Calu3 (cell line): ENCODE measurements at places on chromosomes 4 and X.

DNA sequence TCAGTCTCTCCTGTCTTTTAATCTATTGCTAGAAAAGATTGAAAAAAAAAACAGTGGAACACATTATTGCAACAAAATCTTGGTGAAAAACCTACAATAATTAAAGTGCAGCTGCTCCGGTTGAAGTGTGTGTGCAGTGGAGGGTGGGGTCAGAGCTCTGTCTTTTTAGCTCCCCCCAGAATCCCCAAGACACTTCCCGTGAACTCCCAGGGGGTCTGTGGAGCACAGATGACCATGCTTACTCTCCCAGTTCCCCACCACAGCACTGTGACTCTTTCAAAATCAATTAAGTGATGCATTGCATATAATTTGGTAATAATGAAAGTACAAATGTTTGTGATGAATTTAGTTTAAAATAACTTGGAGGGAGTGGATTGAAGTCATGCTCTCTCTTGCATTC lies 15.7 kb upstream of the SLC10A4 start:
- DNase-seq, result no peak
- H3K4me1 ChIP-seq, result no peaks in the 10 kb centered on the region
- no peaks in the 10 kb centered on the region for H3K36me3 ChIP-seq
- H3K27me3 ChIP-seq, result peaks cover 11% of the 10 kb centered on the region
- no peak overlapping the region for H3K4me3 ChIP-seq
- no peak overlapping the region for H3K27ac ChIP-seq

DNA sequence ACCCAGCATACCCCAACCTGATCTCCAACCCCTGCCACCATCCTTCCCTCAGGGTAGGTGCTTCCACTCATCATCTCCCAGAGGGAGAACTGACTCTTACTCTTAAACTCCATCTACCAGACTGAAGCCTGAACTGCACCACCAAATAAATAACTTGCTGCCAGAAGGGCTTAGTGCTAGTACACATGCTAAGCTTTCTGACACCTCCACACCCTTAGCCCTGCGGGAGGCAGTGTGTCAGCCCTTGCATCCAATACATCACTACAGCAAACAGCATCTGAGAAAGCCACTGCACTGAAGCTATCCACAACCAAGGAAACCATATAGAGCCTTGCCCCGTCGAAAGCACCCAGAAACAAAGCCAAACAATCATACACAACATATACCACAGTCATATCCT lies 68.6 kb upstream of the MCF2 start:
- no peak overlapping the region for H3K4me3 ChIP-seq
- no peak for DNase-seq
- H3K4me1 ChIP-seq, result no peaks in the 10 kb centered on the region
- no peak overlapping the region for H3K27ac ChIP-seq
- H3K27me3 ChIP-seq, result no peaks in the 10 kb centered on the region

DNA sequence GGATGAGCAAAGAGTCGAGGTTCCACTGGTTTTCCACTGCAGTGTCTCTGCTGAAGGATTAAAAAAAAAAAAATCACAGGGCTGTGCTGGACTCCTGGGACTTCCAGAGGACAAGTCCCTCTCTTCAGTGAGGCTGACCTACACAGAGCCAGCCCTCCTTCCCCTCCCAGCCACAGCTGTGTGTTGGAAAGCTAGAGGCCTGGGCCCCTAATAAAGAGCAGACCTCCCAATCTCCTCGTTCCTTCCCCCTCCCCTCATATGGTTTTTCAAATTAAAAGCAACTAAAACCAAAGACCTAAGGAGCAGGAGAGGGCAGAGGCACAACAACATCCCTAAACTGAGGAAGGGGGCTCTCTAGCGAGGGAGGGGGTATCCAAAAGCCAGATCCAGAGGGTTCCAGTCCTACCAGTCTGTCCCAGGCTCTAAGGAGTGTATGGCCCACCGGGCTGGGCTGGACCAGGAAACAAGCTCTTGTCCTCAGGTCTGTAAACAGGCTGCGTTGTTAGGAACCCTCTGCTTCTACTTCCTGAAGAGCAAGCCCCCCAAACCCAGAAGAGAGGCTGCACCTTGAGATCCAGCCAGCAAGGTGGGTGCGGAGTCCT lies 4.0 kb upstream of the PDGFRA start:
- no peak overlapping the region for H3K4me3 ChIP-seq
- H3K27me3 ChIP-seq, result peaks cover 82% of the 10 kb centered on the region
- DNase-seq, result no peak
- H3K36me3 ChIP-seq, result no peaks in the 10 kb centered on the region

DNA sequence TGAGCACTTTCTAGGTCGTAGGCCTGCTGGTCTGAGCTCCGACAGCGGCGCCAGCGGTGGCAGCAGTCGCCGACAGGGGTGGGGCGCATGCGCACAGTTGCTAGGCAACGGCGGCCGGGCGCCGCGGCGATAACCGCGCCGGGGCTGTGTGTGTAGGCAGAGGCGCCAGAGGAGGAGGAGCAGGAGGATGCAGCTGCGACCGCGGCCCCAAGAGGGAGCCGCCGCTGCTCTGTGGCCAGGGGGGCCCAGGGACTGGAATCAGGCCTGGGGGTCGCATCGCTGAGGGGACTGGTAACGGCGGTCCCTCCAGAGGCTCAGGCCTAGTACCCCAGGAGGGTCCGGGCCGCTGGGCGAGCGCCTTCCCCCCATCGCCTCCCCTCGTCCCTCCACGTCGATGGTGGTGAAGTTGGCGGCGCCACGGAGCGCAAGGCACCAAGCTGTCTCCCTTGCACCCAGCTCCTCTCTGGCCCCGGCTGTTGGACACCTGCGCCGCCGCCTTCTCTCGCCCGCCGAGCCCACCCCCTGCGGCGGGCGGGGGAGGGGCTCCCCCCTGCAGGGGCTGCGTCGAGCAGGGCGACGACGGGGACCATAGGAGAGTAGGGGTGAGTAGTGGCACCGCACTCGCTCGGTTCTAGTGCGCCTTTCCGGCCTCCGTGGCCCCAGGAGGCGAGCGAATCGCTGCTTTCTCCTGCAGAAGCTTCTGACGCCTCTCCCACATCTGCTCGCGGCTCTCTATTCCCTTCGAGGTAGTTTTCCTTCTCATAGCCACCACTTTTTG lies 58.6 kb upstream of the ZC4H2 start:
- H3K4me3 ChIP-seq, result peak within 1 kb of the TSS; percentile 48
- no peaks in the 10 kb centered on the region for H3K4me1 ChIP-seq
- H3K36me3 ChIP-seq, result peaks cover 8% of the 10 kb centered on the region
- no peak within 1 kb of the TSS for H3K27ac ChIP-seq
- peak; percentile 63 for DNase-seq

DNA sequence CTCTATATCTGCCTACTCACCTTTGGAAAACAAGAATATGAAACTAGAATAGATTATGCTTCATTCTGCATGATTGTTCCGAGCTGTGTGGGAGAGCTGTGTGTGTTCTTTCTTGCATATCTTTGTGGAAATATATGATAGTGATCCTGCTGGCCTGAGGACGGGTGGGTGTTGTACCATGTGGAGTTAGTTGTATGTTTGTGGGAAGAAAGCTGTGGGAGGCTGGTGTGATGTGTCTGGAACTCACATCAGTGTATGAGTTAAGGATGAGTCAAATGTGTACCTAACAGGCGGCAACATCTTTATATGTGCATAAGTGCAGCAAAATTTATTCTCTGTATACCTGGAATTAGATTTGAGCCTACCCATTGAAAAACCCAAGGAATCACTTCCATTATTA lies 208.1 kb upstream of the ADGRL3 start:
- H3K27me3 ChIP-seq, result no peaks in the 10 kb centered on the region
- no peaks in the 10 kb centered on the region for H3K4me1 ChIP-seq

DNA sequence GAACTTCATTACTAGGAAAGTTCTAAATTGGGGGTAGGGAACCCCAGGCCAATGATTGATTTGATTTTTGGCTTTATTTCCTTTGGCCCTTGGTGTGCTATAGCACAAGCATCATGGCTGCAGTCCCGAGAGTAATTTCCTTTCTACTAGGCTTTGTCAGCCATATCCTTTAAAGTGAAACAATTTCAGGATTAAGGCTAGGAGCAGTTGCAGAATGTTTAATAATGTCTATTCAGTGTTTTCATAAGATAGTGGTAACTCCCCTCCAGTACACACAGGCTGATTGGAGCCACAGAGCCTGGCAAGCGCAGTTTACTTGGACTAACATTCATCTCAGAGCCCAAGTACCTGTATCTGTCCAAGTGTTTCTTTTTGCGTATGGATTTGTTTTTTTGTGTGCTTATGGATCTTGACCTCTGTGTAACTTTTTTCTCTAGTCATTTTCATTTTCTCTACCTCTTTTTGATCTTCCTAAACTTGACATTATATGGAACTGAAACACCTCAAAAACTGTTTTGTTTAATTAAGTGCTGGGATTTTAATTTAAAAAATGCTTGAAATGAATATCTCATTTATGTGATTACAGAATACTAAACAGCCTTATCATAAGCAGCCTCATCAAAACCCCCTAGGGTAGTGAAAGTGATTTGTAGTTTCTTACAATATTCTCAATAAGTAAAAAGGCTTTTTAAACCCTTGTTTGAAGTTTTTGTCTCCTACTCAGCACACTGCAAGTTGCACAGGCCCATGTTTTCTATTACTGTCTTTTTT lies 7.5 kb downstream of the STIM2 start:
- H3K36me3 ChIP-seq, result no peaks in the 10 kb centered on the region
- no peak overlapping the region for H3K27ac ChIP-seq
- H3K4me1 ChIP-seq, result peaks cover 19% of the 10 kb centered on the region
- DNase-seq, result no peak
- H3K4me3 ChIP-seq, result no peak overlapping the region

DNA sequence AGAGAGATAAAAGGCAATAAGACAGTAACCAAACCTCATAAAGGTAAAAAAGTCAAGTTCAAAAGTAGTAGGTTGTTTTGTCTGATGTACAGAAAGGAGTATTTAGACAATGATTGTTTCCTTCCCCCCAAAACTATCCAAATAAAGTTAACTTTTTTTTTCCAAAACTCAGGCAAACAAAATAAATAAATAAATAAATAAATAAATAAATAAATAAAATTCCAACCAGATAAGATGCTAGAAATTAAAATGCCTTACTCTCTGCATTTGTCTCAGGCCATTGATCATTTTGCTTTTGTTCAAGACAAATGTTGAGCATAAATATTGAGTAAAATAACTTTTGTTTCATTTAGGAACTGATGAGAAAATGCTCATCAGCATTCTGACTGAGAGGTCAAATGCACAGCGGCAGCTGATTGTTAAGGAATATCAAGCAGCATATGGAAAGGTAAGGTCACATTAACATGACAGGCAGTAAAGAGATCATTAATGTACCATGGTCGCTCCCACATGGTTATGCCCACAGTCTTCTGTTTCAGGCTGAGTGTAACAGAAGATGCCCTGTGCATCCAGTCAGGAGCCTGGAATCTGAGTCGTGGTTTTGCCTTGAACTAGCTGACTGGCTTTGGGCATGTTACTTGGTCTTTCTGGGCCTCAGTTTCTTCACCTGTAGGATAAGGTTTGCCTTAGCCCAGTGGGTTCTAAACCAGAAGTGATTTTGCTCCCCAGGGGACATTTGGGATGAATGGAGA lies 27.3 kb downstream of the ANXA3 start:
- no peaks in the 10 kb centered on the region for H3K27me3 ChIP-seq
- no peak for DNase-seq
- H3K36me3 ChIP-seq, result peaks cover 60% of the 10 kb centered on the region
- H3K27ac ChIP-seq, result no peak overlapping the region
- H3K4me1 ChIP-seq, result peaks cover 9% of the 10 kb centered on the region
- no peak overlapping the region for H3K4me3 ChIP-seq

GRCh38 chr4:76028350-76028765 lies 5.1 kb upstream of the CXCL10 start:
- H3K4me1 ChIP-seq, result peaks cover 11% of the 10 kb centered on the region
- DNase-seq, result no peak
- peaks cover 5% of the 10 kb centered on the region for H3K36me3 ChIP-seq
- H3K27ac ChIP-seq, result peak overlapping the region; percentile 53
- peak overlapping the region; percentile 55 for H3K4me3 ChIP-seq
- H3K27me3 ChIP-seq, result no peaks in the 10 kb centered on the region

DNA sequence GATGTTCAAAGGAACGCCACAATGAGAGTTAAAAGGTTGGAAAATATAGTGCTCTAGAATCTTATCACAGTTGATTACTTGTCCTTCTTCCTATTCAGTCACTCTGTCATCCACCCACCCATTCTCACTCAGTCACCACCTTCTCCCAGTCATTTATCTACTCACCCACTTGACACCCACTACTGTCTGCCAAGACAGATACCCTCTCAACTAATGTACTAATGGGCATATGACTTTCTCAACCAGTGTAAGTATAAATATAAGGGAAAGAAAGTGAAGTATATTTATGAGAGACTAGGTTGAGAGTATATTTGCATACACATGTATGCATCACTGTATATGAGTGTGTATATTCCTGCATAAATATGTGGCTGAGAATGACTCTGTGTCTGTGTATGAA lies 20.0 kb downstream of the MID2 start:
- H3K4me3 ChIP-seq, result no peak overlapping the region
- H3K27me3 ChIP-seq, result no peaks in the 10 kb centered on the region
- H3K4me1 ChIP-seq, result peaks cover 8% of the 10 kb centered on the region
- no peak overlapping the region for H3K27ac ChIP-seq

GRCh38 chrX:47502316-47503125 lies 19.5 kb upstream of the ZNF41 start:
- H3K36me3 ChIP-seq, result no peaks in the 10 kb centered on the region
- no peaks in the 10 kb centered on the region for H3K27me3 ChIP-seq
- no peak for DNase-seq
- H3K4me3 ChIP-seq, result no peak overlapping the region
- H3K27ac ChIP-seq, result no peak overlapping the region

DNA sequence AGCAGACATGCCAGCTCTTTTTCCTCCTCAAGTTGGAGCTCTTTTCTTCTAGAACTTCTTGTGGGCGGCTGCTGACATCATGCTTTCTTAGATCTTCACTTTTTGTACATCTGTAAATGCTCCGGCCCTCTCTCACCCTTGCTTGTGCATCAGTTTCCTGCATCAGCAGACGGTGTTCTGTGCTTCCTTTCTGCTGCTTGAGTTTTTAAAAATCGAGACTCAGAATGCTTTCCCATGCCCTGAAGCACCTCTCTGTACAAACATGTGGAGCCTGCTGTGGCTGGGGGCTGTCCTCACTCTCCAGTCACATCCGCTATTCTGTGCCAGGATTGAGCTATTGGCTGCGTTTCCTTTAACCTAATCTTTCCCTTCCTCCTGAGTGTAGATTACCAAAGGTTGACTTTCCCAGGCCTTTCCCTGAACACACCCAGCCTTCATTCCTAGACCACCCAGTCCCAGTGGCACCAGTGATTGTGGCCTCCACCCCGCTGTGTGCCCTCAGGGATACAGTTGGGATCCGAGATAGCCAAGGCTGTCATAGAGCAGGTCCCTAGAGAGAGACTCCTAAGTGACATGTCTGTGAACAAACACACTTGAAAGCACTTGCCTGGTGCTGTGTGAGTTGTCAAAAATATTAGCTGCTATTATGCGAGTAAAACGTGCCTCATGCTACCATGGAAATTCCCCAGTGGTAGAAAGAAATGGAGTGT lies 41.9 kb downstream of the TNIP2 start:
- no peak overlapping the region for H3K27ac ChIP-seq
- H3K36me3 ChIP-seq, result peaks cover 11% of the 10 kb centered on the region
- H3K4me1 ChIP-seq, result no peaks in the 10 kb centered on the region
- no peaks in the 10 kb centered on the region for H3K27me3 ChIP-seq
- no peak for DNase-seq
- H3K4me3 ChIP-seq, result no peak overlapping the region

- no peaks in the 10 kb centered on the region for H3K4me1 ChIP-seq
- H3K27ac ChIP-seq, result no peak overlapping the region
- DNase-seq, result no peak
- no peaks in the 10 kb centered on the region for H3K36me3 ChIP-seq
Observed at GRCh38 chrX:79440336-79440735, 73.2 kb upstream of the ITM2A start.

- no peak overlapping the region for H3K27ac ChIP-seq
- no peaks in the 10 kb centered on the region for H3K27me3 ChIP-seq
- no peaks in the 10 kb centered on the region for H3K4me1 ChIP-seq
- DNase-seq, result no peak
Observed at GRCh38 chr4:146104541-146104940, 71.0 kb upstream of the LSM6 start.
